NCI-H82 (cell line): ENCODE measurements at places on chromosomes 3 and 15.

- DNase-seq, result peak; percentile 57
Measured at GRCh38 chr15:98650417-98651035, 2.2 kb downstream of the IGF1R start.

GRCh38 chr3:186083746-186084145, 25.1 kb downstream of the ETV5 start:
- DNase-seq, result no peak

DNA sequence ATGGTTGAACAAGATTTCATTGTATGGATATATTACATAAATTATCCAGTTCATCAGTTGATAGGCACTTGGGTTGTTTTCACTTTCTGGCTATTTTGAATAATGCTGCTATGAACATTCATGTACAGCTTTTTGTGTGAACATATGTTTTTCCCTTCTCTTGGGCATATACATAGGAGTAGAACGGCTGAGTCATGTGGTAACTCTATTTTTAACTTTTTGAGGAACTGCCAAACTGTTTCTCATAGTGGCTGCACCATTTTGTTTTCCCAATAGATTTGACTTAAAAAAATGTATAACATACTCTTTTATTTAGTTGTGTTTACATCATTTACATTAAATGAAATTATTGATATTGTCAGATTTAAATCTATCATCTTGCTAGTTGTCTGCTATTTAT, 28.8 kb upstream of the RFX7 start:
- no peak for DNase-seq

DNA sequence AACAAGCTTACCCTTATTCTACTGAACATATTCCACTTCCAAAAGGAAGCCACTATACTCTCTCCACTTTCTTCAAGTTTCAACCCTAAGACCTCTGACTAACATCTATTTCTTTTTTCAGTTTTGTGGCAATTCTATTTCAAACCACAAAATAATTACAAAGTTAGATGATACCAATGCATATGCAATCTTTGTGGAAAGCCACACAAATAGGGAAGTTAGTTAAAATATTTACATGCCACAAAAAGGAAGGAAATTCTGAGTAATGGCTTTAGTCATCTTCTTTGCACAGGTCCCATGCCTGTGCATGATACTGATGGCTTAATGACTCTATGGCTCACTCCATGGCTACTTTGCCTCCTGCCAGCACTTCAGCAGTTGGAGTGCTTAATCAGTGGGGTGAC, 57.0 kb upstream of the MCTP2 start:
- no peak for DNase-seq
